ENCODE measurements at places on chromosomes 1 and 21.

- no peak for DNase-seq
Observed at GRCh38 chr21:34732388-34732821, 63.6 kb downstream of the CLIC6 start.

DNA sequence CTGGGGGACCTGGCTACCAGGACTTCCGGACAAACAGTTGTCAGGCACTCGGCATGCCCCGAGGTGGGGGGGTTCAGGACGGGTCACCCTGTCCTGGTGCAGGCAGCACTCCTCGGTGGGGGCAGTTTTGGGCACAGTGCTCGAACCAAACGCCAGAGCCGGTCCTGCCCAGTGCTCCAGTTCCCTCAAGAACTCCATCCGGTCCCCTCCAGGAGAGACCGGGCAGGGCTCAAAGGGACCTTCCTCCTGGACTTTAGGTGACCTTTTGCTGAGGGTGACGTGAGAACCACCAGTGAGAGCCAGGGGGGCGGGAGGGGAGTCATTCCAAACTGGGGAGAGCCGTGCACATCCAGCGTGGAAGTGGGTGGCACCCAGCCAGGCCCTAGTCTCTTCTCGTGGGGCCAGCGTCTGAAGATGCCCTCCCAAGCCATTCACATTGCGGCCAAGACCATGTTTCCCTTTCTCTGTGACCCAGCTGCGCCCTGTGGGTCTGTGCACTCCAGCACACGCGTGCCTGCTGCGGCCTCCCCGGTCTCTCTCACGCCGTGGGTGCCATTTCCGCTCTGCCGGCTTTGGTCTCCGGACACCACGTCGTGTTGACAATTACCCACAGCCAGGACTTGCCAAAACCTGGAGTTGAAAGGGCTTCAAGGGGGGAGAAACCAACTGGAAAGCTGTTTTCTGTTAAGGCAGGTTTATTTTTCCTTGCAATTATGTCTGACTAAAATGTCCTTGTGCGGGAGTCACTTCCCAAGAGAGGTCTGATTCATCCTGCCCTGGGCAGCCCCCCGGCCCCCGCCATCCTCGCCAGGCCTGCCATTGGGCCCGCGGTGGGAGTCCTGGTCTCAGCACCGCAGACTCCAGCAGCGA, 178.8 kb upstream of the ARHGEF16 start:
- no peak for DNase-seq

DNA sequence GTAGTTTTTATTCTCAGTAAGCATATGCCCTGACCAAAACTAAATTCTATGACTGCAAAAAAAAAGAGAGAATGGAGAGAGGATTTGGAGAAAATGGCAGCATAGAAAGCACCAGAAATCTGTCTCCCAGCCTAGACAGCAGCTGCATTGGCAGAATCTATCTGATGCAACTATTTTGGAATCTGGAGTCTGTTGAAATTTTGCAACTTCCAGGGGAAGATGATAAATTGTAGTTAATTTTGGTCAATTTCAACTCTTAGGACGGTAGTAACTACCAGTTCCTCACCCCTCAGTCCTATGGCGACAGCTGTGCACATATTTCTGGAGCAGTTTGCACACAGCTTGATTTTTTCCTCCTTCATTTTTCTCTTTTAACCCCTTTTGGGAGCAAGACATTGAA, 10.9 kb downstream of the EXO5 start:
- DNase-seq, result no peak

GRCh38 chr1:90579212-90579802, 137.8 kb downstream of the BARHL2 start:
- peak; percentile 41 for DNase-seq

DNA sequence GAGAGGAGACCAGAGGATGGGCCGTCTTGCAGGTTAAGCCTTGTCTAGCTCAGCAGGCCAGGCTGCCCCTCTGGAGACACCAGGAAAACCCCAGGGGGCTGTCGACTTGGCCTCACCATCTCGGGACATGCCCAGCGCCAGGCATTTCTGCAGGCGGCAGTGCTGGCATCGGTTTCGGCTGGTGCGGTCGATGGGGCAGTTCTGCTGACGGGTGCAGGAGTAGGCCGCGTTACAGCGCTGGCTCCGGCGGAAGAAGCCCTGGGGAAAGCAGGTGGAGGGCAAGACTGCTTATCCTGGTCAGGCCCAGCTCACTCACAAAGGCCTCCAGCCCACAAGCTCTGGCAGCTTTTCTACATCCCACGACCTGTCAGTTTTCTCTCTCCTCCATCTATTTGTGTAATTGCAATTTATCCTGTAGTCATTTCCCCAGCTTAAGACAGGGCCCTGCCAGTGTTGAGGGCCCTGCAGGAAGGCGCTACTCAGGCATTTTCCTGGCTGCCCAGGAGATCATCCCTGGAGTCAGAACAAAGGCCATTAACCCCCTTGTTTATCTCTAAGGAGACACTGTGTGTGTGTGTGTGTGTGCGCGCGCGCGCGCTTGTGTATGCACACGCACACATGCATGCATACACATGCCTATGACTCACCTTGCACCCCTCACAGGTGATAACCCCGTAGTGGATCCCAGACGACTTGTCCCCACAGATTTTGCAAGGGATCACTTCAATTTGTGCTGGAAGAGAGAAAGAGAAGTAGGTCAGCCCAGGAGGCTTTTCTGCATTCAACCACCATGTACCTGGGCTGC, 11.5 kb upstream of the LINGO4 start:
- no peak for DNase-seq

DNA sequence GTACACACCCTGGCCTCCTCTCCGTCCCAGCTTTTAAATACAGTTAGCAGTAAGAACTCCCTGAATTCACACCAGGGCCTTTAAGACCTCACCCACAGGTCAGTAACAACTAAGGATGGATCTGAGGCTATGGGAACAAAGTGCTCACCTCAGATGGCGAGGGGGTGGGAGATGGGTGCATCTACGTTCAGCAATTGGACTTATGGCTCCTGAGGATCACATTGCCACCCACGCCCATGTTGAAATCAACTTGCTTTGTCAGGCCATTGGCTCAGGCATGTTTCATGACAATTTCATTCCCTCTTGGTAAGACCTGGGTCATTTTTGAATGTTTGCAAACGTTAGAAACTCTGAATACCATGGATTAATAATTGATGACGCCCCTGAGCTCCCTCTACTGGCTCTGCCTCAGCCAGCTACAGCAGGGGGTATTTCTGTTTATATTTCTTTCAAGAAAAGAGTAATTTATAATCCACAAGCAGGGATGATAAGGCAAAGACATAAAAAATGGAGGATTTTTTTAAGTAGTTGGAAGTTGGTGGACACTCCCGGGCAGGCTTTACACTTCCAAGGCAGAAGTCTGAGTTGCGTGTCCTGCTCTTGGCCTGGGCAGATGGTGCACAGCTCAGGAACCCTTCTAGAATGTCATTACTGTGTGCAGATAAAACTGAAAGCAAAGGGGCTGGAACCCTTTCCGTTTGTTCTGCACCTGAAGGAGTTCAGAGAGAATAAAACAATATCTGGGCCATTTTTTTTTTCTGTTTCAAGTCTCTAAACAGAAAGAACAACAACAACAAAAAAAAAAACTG, 13.7 kb upstream of the LBR start:
- no peak for DNase-seq

DNA sequence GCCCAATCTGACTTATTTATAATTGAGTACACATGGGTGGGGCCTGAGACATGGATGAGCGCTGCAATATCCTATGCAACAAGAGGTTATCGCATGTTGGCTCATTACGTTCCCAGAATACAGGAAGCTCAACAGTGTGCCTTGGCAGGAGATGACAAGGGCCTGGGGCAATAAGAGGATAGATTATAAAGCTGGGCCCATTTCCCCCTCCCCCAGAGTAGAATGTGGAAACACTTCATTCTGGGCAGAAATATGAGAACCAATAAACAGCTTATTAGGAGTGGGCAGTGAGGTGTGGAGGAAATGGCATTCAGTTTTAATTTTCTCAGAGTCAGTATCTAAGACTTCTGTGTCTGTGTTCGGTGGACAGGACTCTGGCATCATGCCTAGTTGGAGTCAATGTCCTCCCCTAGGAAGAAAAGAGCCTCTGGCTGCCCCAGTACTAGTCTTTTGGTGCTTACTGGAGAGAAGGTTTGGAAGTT, 92.8 kb downstream of the PIK3R3 start:
- no peak for DNase-seq

DNA sequence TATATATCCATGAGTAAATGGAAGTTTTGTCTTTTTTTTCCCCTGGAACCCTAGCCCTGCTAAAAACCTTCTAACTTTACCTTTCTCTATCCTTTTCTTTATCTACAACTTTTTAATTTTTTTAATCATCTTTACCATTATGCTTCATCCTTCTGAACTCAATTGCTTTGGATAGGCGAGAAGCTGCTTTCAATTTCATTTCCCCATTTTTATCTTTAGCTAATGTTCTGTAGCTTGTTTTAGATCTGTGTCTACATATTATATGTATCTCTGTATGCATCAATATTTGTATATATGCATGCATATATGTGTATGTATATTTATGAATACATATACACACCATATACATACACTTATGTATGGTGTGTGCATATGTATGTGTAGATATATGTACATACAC, 57.4 kb downstream of the PTPRC start:
- no peak for DNase-seq

GRCh38 chr1:89725011-89725370, 92.1 kb downstream of the LRRC8C start:
- DNase-seq, result no peak

Measured in CD4-positive, alpha-beta memory T cell (primary cell).